ENCODE measurements at places on chromosomes 2 and 18. TPM values are rescaled to one million over a fixed set of nuclear protein-coding genes. Genes with fewer than 3 reads are reported as not detected.

Gene NETO1
- total RNA-seq = not detected

Gene KATNAL2
- 5.4 TPM for total RNA-seq

Gene SLC4A5
- total RNA-seq = 2.3 TPM

GRCh38 chr18:65227970-65228369 lies 522.8 kb upstream of the CDH7 start:
- no peak for DNase-seq

- no peak for DNase-seq
Observed at GRCh38 chr2:128420776-128421175, 102.1 kb upstream of the HS6ST1 start.

DNA sequence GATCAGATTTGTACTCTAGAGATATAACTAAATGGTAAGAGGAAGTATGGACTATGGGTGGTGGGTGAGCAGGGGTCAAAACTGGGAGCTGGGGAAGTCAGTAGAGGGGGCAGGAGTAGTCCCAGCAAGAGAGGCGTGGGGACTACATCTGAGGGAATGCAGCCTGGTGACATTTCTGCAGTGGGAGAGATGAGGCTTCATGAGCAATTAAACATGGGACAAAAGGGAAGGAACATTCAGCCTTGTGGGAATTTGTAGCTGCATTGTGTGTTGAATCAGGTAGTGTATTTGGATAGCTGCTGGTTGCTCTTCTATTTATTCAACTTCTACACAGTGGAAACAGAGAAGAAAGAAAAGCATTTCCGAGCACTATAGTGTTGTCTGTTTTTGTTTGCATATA lies 3.6 kb downstream of the CNOT11 start:
- DNase-seq = no peak

DNA sequence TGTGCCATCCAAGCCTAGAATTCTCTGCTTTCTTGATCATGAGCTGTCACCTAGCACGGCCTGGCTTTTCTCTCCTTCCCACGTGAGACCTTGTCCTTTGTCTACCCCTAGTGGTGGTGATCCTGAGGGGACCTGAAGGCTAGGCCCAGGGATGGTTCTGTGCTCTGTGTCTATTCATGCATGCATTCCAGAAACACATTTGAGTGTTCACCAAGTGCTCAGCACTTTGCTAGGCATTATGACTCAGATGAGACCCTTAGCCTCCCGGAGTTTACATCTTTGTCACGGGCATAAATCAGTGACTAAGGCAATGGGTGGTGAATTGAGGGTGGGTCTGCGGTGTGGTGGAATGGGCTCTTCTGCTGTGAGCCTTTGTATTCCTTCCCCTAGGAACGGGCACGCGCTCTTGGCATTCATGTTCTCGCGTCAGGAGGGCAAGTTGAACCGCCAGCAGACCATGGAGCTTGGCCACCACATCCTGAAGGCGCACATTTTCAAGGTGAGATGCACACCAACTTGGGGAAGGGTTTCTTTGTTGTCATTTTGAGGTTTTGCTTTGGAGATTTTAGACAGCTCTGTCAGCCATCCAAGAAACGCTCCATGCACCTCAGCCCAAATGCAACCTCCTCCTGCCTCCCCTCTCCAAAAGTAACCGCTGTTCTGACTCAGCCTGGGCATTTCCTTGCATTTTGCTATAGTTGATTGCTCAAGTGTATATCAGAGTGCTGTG lies 100.9 kb downstream of the WDSUB1 start:
- no peak for DNase-seq

DNA sequence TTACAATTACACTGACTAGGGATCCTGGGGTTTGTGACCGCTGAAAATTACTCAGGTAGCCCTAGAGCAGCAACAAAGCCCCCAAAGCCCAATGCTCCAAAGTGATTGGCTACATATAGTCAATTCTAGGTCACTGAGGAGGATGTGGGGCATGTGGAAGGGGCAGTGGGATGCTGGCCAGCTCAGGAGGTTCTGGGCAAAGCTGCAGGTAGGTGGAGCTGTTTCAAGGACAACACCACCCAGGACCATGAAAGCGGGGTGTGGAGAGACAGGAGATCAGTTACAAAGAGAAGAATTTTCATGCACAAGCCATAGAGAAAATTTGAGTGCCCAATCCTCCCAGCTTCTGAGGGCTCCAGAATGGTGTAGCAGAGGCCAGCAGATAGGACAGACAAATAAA lies 75.0 kb upstream of the CCDC85A start:
- no peak for DNase-seq

DNA sequence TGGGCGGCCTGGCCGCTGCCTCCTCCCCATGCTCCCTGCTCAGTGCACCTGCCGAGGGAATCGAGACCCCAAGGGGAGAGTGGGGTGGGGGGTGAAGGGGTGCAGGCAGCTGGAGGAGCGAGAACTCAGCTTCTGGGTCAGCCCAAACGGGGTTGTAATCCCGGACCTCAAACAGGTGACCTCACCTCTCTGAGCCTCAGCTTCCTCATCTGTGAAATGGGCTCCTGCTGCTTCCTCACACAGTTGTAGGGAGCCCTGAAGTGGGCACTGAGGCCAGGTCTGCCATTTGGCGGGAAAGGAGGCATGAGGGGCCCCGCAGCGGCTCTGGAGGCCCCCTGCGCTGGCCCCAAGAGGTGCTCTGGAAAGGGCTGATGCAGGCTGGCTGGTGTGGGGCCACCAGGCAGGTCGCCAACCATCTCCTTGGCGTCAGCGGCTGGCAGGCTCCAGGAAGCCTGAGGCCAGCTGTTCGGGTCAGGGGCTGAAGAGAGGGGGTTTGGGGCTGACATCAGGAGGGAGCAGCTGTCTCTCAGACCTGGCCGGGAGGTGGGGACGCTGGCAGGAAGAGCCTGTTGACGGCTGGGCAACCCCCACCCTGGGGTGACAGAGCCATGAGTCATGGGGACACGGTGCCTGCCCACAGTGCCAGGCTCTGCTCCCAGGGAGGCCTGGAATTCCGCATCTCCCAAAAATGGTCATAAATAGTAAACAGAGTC lies 4.9 kb downstream of the KLHL30 start:
- DNase-seq = peak; percentile 46

GRCh38 chr18:45163871-45164270 lies 451.4 kb upstream of the SLC14A2 start:
- DNase-seq = no peak

- no peak for DNase-seq
Observed at GRCh38 chr2:188766471-188766856, 207.7 kb upstream of the COL3A1 start.

DNA sequence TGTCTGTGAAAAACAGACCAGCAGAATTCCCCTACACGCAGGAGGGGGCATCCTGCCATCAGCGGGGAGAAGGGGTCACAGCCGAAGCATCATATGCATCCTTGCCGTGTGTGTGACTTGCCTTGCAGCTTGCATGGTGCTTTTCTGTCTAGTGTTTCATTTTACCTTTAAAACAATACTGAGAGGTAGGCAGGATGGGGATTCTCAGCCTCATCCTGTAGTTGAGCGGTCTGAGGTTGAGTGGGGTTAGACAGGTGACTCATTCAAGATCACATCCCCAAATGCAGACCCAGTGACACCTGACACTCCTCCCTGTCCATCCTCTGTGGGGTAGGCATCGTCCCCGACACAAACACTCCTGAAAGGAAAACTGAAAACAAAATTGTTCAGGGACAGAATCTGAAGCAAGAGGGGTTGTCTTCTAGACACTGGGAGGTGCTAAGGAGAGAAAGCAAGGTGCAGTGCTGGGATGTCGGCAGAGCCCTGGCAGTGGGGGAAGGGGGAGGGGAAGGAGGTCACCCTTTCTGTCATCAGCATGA lies 7.9 kb downstream of the ARL4C start:
- DNase-seq = no peak

GRCh38 chr18:10046178-10046807 lies 132.5 kb downstream of the VAPA start:
- no peak for DNase-seq

DNA sequence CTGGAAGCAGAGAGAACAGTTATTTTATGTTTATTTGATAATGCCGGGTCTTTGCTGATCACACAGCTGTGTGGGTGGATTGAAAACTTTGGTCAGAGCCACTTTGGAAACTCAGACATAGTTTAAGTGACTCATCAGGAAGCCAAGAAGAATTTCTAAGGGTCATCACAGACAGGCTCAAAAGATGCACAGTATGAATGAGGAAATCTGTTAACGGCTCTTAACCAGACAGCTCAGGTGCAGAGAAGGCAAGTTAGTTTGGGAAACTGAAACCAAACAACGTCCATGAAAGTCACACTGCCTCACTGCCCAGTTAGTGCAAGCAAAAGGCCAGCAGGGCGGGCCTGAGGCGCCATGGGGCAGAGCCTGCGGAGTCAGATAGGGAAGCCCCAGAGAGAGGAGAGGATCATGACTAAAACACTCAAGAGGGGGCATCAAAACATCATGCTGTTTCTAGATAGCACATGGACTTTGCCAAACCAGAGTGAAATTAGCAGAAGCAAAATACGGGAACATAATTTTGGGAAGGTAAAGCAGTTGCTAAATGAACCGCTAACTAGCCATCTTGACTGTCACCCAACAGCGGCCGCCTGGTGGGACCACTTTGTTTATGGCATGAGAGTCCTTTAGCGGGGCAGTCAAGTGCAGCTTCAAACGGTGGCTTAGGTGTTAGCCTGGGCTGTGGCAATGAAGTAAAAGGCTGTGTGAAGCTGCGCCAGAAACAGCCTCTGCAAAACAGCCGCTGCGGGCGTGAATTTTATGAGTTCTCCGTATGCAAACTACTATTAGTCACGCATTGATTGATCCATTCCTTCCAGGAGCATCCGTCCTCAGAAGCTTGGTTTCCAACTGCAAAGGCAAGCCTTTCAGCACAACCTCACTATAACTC lies 101.2 kb downstream of the KCTD18 start:
- DNase-seq = no peak

GRCh38 chr2:113098041-113098440 lies 29.4 kb upstream of the IL1RN start:
- no peak for DNase-seq

DNA sequence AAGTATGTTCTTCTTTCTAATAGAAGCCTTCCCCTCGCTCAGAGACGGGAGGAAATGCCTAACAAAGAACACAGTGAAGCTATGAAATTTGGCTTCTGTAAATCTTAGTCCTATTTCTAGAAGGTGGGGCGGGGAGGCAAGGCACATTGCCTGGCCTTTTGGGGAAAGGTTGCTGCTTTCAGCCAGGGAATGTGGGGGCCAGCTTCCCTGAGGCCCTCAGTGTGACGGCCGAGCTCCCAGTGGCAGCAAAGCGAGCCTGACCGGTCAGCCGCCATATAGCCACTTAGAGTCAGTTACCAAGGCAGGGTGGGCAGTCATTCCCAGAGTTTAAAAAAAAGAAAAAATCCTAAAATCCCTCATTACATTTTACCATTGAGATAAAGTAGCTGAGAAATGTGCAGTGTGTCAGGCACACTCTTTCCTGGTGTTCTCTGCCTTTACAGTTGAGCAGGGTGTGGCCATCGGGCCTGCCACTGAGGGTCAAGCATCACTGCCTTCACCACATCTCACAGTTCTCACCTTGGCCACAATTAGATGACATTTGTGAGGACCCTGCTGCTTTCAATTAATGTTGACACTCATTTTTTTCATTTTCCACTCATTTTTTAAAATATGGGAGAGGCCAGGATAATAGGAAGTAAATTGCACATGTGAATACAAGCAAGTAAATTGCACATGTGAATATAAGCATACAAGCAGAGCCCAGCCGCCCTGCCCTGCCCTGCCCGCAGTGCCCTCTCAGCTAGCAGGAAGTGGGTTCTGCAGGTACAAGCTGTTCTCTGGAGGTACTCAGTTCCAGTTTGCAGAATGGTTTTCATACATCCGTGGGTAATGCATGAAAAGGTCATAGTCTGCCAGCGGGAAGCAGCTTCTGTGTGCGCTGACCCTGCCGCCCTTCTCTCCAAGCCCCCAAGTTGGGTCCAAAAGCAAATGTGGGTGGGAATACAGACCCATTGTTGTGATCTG lies 76.9 kb downstream of the WDSUB1 start:
- DNase-seq = no peak

GRCh38 chr2:242020196-242021004 lies 150.9 kb downstream of the RTP5 start:
- peak; percentile 52 for DNase-seq

DNA sequence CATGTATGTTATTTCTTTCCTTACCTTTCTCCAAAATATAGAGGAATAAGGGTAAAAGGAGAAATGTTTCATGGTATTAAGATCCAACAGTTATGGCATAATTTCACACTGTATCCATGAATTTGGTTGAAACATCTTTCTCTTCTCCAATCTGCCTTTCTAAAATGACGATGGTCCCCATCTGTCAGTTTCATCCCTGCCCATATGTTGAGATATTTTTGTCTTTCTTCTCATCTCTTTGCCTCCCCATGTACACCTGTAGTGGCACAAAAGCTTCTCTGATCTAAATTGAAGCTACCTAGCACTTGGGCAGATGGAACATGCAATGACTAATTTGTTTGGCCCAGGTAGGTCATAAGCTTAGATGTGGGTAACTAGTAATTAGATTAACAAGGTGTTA lies 90.7 kb upstream of the LRRTM1 start:
- DNase-seq = no peak

DNA sequence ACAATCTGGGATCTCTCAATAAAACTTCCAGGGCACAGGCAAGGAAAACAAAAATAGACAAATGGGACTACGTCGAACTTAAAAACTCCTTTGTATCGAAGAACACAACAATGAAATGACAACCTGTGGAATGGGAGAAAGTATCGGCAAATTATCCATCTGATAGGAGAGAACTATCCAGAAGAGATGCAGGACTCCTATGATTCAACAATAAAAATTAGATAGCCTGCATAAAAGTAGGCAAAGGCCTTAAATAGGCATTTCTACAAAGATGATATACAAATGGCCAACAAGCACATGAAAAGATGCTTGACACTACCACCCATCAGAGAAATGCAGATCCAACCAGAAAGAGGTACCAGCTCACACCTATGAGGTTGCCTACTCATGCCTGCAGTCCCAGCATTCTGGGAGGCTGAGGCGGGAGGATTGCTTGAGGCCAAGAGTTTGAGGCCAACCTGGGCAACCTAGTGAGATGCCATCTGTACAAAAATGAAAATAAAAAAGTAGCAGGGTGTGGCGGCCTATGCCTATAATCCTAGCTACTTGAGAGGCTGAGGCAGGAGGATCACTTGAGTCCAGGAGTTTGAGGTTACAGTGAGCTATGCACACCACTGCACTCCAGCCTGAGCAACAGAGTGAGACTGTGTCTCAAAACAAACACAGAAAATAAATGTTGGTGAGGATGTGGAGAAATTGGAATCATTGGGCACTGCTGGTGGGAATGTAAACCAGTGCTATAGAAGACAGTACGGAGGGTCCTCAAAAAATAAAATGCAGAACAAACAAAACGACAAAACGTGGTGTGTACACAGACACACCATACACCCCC lies 21.6 kb downstream of the TWIST2 start:
- DNase-seq = no peak
